ENCODE measurements at places on chromosomes 6 and 20.

GRCh38 chr20:63361519-63362435 lies 628 bp upstream of the CHRNA4 start:
- no peak for DNase-seq

- no peak for DNase-seq
Observed at GRCh38 chr6:150491131-150491810, 108.4 kb upstream of the PLEKHG1 start.

- no peak for DNase-seq
Observed at GRCh38 chr20:8971669-8972316, 97.1 kb upstream of the PLCB4 start.

GRCh38 chr20:32830437-32830836 lies 10.7 kb downstream of the MAPRE1 start:
- DNase-seq = no peak

GRCh38 chr6:85944776-85945175 lies 302.1 kb upstream of the SYNCRIP start:
- no peak for DNase-seq

GRCh38 chr6:166852451-166852975 lies 103.8 kb downstream of the RNASET2 start:
- DNase-seq = no peak

DNA sequence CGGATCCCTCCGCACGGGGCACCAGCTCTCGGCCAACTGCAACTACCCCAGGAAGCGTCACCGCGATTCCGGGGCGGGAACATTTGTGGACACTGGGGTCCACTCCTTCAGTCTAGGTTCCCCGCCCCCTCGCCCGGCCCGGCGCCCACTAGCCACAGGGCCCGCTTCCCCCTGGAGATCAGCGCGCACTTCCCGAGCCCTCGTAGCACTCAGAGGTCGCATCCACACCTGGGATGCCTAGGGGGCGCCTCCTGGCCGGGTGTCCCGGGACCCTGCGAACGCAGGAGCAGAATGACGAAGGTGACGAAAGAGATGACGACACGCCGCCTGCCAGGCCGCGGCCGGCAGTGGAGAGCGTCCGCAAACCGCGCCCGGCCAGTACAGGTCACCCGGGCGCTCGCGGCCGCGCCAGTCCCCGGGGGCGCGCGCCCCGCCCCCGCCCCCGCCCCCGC lies 309 bp upstream of the AIG1 start:
- DNase-seq = peak; percentile 56

DNA sequence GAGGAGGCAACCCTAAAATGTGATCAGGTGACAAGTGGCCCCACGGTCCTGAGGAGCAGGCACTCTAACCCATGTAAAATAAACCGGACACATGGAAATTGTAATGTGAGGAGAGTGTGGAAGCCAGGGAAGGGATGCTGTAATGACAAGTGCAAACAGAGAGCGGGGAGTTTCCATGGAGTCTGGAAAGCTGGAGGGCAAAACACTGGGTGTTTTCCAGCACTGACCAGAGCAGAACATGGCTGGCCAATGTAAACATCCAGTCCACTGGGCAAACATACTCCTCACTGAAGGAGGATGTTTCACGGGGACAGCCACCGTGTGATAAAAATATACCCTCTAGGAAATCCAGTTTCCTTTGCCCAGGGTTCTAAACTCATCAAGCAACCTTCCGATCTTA lies 219.0 kb upstream of the JARID2 start:
- DNase-seq = no peak

GRCh38 chr6:15073344-15073789 lies 172.5 kb upstream of the JARID2 start:
- no peak for DNase-seq

DNA sequence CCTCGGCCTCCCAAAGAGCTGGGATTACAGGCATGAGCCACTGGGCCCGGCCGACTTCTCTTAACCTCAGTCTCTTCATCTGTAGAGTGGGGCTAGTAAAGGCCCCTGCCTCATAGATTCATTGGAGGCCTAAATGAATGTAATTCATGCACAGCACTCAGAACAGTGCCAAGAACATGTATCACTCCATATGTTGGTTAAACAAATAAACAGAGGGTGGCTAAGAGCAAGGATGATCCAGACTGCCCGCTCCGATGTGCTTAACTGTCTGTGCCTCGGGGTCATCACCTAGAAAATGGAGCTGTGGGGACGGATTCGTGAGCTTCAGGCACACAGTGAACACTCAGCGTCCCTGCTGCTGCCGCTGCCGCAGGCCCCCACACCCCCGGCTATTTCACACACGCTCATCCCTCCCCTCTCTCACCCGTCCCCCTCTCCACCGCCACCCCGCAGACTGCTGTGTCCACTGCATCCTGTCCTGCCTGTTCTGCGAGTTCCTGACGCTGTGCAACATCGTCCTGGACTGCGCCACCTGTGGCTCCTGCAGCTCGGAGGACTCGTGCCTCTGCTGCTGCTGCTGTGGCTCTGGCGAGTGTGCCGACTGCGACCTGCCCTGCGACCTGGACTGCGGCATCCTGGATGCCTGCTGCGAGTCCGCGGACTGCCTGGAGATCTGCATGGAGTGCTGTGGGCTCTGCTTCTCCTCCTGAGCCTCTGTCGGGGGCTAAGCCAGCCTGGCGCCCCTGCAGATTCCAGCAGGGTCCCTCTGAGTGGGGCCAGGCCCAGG lies 14.8 kb downstream of the MDFI start:
- DNase-seq = no peak

- DNase-seq = no peak
Observed at GRCh38 chr6:134727081-134727480, 222.8 kb downstream of the ALDH8A1 start.

DNA sequence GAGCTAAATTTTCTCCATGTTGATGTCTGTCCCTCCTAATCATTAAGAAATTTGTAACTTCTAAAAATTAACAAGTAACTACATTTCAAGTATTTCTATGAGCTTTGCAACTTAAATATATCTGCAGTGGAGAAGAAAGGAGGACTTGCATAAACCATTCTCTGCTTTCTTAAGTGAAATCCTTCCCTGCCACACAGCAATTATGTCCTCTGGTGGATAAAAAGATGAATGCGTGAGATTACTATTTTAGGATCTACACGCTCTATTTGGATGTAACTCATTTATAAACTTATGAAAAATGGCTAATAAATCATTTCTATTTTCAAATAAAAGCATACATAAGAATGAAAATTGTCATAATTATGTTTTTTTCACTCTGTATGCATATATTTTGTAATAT lies 338.0 kb upstream of the PTCHD4 start:
- no peak for DNase-seq

GRCh38 chr6:16623731-16624130 lies 137.5 kb downstream of the ATXN1 start:
- no peak for DNase-seq

GRCh38 chr6:43639984-43640800 lies 4.6 kb downstream of the MAD2L1BP start:
- no peak for DNase-seq

DNA sequence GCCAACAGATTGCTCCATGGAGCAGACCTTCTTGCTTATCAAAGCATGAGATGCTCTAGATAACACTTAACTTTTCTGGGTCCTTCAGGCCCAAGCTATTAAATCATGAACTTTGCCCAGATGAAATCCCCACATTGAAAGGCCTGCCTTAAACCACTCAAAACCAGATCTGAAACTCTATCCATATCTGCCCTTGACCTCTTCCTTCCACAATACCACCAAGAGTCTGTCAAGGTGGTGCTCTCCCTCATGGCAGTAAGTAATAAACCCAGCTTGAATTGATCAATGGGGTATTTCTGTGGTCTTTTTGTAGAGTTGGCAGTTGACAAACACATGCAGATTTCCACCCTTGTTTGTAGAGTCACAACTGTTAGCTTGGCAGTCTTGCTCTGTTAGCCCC lies 135.5 kb downstream of the ISM1 start:
- no peak for DNase-seq

DNA sequence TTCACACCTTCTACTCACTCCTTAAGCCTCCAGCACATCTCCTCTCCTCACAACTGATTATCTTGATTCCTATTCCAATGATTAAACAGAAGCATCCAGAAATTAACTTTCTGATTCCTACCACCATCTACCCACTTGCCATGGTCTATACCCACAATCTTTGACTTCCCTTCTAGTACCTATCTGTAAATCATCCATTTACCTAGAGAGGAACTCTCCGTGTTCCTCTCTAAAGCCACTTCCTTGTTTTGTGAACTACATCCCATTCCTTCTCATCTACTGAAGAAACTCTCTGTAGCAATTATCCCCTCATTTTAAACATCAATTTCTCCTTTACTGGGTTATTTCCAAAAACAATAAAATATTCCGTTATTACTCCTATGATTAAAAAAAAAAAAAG lies 167.3 kb downstream of the ARHGAP18 start:
- DNase-seq = no peak

DNA sequence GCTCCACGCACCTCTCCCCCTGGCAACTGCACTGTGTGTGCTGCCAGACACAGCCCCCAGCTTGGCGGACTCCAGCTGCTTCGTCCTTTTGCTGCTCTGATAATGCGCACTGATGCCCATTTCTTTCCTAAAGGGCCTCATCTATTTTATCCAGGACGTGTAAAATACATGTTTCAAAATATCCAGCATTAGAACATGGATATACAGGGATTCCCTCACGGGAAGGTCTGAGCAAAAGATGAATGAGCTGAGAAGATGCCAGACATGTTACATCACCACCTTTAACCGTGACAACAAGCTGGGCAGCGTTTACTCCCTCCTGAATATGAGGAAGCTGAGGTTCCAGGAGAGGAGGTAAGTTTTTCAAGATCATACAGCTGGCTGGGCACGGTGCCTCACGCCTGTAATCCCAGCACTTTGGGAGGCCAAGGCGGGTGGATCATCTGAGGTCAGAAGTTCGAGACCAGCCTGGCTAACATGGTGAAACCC lies 32.8 kb downstream of the TNXB start:
- no peak for DNase-seq

DNA sequence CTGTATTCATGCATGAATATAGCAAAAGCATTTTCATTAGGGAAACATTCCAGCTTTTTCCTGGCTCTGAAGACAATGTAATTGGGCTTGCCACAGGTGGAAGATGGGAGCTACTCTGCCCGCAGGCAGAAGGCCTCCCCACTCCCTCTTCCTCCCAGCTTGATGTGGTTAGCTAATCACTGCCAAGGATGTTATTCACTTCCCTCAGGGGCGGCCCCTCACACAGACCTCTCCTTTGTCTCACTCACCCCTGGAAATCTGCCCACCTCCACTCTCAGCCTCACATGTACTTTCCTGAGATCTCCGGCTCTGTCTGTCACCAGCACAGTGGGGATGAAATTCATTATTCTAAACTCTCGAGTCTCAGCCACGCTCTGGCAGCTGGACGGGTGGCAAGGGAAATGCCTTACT lies 100.7 kb downstream of the ANKRD60 start:
- DNase-seq = no peak

DNA sequence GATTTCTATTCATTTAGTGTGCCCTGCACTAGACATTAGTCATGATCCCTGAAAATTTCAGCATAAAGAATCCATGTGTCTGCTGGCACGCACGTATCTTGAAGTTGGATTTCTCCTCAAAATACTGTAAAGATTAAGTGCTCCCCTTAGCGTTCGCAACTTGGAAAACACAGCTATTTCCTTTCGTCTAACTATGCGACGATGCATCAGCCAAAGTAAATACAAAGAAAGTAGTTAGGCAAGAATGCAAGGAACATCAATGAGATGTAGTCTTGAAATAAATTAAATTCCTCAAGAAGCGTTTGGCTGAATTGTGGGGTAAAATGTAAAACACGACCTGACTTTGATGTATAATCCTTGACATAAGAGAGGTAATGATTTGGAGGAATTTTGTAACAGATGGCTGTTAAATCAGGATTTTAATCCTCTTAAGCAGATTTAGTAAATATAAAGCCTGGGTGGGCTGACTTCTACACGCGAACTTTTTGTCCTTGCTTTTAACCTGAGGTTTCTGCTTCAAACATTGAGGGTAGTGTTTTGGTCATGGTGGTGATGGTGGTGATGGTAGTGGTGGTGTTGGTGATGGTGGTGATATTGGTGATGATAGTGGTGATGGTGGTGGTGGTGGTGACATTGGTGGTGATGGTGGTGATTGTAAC lies 88.2 kb downstream of the FOXF2 start:
- no peak for DNase-seq

DNA sequence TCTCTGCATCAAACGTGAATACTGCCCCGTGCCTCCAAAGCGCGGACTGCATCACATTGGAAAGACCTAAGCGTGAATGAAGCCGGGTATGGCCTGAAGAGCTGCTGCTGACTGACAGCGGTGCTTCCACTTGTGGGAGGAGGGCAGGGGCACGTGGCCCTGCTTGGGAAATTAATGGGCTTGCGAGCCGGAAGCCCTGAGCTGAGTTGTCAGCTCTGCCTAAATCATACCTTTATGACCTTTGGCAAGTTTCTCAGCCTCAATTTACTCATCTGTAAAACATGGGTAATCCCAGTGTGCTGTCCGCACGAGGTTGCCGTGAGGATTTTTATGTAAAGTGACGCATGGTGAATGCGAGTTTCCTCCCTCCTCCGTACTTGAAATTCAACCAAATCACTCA lies 67.0 kb upstream of the FOXQ1 start:
- DNase-seq = no peak

DNA sequence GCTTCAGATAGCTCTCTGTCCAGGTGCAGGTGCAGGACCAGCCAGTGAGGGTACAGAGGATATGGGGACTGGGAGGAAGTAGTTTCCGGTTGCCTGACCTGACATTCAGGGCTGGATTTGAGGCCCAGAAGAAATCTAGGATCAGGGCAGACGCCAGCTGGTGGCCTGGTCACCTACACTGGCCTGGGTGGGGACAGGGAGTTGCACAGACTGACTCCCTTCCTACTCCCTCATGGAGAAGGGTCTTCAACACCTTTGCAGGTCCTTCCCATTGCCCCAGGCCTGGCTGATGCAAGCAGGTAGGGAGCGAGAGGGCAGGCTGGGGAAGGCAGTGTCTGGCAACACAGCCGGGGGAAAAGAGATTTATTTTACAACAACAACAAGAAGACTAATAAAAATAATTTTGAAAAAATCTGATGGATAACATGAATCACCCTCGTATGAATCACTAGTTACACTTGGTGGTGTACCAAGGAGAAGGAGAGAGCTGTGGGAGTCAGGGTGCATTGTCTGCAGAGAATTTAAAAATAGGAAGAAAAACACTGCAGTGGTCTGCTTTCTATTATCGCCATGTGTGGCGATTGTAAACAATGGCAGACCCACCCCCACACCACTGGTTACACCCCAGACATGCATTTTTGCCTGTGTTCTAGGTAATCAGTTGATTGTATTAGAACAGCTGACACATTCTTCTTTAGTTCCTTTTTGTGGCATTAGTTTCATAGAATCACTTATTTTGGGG lies 62.3 kb upstream of the SNX9 start:
- no peak for DNase-seq

- no peak for DNase-seq
Observed at GRCh38 chr20:51736947-51737346, 31.2 kb downstream of the ATP9A start.

GRCh38 chr6:53492860-53493634 lies 51.9 kb downstream of the GCLC start:
- DNase-seq = no peak

GRCh38 chr6:27174958-27175357 lies 72.5 kb upstream of the PRSS16 start:
- no peak for DNase-seq

DNA sequence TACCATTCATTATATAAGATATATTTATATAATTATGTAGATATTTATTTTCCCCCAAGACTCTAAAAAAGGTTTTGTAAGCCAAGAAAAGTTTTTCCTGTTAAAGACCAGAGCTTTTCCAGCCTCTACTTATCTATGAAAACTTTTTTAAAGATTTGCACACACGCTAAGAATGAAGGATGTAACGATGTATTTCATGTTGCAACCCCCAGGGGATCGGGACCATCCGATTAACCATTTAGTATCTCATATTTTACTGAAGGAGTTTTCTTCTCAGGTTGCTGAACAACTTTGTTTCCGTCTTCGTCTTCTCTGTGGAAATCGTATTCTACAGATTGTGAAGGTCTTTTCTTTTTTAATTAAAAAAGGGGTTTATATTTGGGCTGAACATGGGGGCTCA lies 70.0 kb upstream of the SASH1 start:
- DNase-seq = no peak
